NCI-H446 (cell line): ENCODE measurements at places on chromosomes 7 and 10.

DNA sequence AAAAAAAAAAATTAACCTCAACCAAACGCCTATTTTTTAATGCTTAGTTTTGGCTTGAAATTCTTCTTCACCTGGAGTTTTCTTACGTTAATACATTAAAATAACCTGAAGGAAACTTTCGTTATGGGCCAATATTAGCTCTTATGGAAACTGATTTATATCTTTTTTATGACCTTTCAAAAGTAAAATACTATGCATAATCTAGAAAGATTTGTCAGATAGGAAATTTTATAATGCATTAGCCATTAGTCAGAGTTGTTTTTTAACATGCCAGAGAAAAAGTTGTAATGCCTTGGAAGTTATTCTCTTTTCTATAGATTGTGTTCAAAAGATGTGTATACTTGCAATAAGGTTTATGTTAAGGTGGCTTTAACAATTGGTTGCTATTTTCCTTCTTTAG lies 34.3 kb upstream of the ARL4A start:
- no peak for DNase-seq

GRCh38 chr7:100563809-100564400 lies 9.8 kb downstream of the SAP25 start:
- DNase-seq, result peak; percentile 4

GRCh38 chr10:96413151-96413787 lies 54.5 kb upstream of the OPALIN start:
- no peak for DNase-seq

GRCh38 chr10:101839416-101840063 lies 4.1 kb downstream of the KCNIP2 start:
- DNase-seq, result no peak

- DNase-seq, result no peak
Measured at GRCh38 chr7:84985073-84985784, 201.6 kb downstream of the SEMA3D start.

GRCh38 chr7:82443547-82444219 lies at the start of gene CACNA2D1:
Gene CACNA2D1 (minus strand): TSS chr7:82443777.
- peak; percentile 73 for DNase-seq

- no peak for DNase-seq
Measured at GRCh38 chr7:87919875-87920274, 14.2 kb upstream of the ADAM22 start.

- no peak for DNase-seq
Measured at GRCh38 chr7:16235147-16236114, 185.9 kb downstream of the CRPPA start.

GRCh38 chr10:15158972-15159371 lies 9.5 kb downstream of the NMT2 start:
- DNase-seq, result no peak

DNA sequence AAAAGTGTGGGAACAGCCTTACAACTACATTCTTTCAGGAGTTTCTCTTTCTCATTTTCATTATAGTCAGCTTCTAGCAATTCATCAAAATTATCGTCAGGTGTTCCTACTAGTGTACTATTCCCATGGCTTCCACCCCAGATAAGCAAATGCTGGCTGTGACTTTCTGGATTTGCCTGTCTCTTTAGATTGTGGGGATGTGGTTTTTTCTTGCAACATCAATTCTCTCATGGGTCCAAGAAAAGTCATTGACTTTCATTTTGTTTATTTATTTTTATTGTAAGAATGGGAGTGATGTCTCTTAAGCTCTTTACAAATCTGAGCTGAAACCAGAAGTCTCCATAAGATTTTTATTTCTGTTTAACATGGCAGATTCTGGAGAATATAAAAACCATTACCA lies 349.7 kb upstream of the SEMA3C start:
- DNase-seq, result no peak

DNA sequence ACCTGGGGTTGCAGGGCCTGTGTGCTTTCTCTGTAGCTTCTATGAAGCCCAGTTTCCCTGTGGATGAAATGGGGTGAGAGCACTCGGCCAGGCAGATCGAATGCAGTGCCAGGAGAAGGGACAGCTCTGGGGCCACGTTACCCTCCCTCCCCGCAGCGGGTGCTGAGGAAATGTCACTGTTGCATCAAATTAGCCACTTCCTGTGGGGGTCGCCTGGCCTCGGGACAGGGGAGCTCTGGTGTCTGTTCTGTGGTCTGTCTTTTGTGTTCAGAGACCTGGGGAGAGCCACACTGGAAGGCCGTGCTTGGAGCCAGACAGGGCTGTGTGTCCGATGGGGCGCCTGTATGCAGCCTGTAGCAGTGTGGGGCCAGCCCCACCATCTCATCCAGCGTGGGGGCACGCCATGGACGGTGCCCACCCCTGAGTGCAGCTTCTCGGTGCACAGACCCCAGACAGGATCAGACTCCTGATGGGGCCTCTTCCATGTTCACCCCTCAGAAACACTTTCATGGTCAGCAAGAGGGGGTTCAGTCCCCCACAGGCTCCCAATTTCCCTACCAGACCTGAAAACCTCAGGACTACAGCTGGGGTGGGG lies 13.6 kb downstream of the TTYH3 start:
- DNase-seq, result no peak

DNA sequence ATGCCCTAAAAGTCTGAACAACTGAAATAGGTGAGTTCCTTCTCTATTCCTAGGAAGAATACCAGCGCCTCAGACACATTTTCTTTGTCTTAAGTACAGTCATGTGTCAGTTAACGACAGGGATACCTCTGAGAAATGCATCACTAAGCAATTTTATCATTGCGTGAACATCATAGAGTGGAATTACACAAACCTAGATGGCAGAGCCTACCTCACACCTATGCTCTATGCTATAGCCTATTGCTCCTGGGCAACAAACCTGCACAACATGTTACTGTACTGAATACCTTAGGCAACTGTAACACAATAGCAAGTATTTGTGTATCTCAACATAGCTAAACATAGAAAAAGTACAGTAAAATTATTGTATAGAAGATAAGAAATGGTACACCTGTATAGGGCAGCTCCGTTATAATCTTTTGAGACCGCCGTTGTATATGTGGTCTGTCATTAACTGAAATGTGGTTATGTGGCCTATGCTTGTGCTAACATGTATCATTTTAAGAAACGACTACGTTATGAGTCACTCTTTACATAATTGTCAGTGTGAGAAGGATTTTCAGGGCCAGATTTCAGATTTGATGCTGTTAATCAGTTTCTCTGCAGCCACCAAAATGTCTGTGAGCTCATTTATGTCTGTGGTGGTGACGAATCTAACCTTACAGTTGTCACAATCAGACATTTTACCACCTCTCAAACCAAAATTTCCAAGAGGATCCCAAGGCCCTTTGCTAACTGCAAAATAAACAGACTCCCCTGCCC lies 66.1 kb upstream of the STK17A start:
- DNase-seq, result no peak

DNA sequence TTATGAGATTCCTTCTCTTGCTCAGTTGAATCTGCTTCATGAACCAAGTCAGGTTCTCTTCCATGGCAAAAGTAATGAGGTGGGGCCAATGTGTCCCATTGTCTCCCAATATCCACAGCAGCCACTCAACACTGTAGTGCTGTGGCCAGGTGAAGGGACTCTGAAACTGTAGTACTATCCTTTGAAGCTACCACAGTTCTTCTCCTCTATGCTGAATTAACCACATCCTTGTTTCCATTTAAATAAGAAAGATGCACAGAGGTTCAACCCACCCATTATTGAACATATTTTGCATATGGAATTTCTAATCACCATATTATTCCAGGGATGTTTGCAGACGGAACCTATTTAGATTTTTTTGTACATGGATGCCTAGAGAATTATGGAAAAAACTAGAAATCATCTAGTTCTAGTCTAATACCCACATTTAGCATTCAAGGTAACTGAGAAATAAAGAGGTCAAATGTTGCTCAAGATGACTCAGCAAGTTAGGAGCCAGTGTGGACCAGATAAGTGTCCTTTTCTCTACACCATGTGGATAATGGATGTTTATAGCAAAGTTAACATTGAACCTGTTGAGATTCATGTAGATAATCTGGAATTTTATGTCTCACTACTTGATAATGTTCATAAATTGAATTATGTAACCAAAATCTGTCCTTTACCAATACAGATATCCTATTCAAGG lies 64.5 kb downstream of the LRRTM3 start:
- no peak for DNase-seq

GRCh38 chr7:123022576-123022975 lies 27.1 kb upstream of the TAS2R16 start:
- DNase-seq, result no peak

DNA sequence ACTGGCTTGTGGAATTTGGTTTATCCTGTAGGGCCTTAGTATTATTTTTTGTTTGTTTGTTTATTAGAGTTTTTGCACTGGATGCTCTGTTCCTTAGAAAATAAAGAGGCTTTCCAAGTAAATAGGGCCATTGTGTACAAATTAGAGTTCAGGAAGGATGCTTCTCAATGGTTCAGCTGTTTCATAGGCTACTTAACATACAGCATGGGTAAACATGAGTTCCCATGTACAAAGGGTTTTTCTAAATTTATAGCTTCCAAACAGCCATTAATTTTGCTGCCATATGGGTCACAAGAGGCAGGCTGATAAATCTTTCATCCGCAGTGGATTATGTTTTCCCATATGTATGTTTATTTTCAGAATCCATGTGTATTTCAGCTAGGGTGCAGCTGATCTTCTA lies 121.6 kb upstream of the WDR11 start:
- DNase-seq, result peak; percentile 61

DNA sequence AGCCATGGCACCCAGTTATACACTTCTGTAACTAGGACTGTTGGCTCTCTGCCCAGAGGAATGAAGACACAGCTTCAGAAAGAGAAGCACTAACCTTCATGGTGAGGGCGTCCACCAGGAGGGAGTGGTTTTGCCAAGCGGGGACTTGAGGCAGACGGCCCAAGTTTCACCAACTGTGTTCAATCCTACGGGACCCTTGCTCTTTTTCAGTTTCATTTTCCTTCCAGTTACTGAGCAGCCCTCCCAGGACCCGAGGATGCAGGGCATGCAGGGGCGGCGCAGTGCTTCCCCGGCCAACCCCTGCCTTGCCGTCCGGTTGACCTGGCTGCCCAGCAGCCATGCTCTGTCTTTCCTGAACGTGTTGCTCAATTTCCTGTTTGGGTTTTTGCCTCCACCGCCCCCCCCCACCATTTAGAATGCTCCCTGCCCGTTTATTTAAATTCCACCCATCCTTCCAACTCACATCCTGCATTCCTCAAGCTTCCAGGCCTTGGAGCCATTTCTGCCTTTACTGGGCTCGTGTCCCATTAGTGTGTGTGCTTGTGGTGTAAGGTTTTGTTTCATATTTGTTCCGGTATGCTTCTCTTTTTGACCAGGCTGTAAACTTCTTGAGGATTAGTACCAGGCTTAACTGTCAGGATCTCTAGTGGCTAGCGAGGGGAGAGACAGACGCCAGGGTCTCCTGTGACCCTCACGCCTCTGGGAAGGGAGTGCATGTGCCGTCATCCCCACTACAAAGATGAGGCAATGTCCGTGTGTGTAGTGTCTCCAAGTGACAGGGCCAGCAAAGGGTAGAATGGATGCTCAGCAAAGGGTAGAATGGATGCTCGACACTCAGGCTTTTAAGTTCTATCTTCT lies 31.6 kb downstream of the IL15RA start:
- no peak for DNase-seq

DNA sequence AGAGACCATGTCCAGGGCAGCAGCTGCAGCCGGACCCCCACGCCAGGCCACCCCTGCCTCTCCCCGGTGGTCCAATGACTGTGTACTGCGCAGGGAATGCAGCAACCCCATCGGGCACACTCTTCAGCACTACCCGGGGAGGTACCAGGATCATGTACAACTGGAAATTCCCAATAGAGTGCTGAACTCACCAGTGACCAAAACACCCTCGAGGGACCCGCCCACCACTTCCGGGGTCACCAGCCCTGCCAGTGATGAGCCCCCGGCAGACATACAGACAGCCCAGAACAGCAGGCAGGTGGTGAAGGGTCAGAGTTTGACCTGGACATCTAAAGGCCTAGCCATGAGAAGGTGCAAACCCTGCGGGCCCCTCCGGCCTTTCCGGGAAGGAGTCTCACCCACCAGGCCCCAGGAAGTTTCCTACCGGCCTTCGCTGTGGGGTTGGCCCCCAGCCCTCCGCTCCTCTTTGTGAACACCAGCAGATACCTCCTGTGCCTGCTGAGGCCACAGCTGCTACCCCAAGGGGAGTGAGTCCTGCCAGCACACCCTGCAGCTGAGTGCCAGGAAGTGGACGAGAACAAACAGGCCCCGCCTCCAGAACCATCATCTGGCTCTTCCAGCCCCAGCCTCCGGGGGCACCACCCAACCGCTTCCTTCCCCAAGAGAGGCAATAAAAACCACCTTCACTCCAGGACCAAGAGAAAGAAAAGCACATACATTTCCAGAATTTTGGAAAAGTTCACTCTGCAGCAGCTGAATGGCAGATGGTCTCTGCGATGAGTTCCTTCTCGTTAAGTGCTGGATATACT lies 5.0 kb upstream of the ANKRD61 start:
- DNase-seq, result peak; percentile 24

DNA sequence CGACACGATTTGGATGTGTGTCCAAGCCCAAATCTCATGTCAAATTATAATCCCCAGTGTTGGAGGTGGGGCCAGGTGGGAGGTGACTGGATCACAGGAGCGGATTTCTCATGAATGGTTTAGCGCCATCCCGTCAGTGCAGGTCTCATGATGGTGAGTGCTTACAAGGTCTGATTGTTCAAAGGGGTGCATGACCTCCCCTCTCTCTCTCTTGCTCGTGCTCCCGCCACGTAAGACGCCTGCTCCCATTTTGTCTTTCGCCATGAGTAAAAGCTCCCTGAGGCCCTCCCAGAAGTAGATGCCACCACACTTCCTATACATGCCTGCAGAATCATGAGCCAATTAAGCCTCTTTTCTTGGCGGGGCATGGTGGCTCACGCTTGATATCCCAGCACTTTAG lies 71.5 kb upstream of the NANOS1 start:
- no peak for DNase-seq

DNA sequence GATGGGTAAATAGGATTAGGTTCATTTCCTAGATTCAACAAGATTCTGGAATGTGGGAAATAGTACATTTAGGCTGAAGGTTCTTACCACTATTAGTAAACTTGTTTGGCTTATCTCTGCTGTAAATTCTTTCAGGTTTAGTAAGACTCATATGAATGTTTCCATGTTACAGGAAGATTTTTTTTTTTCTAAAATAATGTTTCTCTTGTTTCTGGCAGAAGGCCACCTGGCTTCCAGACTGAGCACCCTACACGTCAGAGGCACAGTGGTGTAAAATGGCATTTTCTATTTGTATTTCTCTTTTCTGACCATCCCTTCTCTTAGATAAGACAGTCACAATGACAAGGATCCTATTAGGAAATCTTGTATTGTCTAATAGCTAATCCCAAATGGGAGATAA lies 22.7 kb upstream of the AASS start:
- no peak for DNase-seq

GRCh38 chr10:61139592-61139953 lies 195.6 kb upstream of the RHOBTB1 start:
- DNase-seq, result no peak

DNA sequence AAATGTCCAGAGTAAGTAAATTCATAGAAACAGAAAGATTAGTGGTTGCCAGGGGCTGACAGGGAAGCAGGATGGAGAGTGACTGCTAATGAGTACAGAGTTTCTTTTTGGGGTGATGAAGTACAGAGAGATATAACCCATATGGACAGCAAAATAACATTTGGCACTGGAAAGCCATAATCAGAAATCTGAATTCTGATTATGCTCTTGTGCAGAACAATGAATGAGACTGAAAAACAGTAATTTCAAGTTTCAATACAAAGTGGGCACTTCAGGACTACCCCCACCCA lies 4.5 kb downstream of the RHEB start:
- DNase-seq, result no peak

- no peak for DNase-seq
Measured at GRCh38 chr10:103533827-103534226, 40.3 kb downstream of the NEURL1 start.
